ENCODE measurements at places on chromosomes 7 and 10.

GRCh38 chr7:95330204-95330960 is 6.0 kb upstream of the PON1 start:
- no peak for DNase-seq

DNA sequence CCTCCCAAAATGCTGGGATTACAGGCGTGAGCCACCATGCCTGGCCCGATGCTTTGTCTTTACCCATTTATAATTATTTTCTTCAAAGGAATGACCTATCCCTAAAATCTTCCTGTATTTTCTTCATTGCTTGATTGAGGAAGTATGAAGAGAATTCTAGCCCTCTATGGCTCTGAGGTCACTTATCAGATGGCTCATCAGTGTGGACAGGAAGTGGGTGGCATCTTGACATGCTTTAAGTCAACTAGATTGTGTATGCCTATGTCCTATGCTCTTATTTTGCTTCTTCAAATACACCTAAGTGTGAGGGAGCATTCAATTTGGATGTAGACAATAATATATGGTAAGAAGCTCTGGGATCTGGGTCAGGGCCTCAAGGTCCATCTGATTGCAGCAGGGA is 1020.5 kb downstream of the LRMDA start:
- DNase-seq = no peak

GRCh38 chr10:98267069-98267893 is 713 bp downstream of the LOXL4 start:
- no peak for DNase-seq

- DNase-seq = no peak
These were observed 193.4 kb upstream of the MBL2 start for GRCh38 chr10:52965938-52966401.

- no peak for DNase-seq
These were observed at the start of gene CHAT for GRCh38 chr10:49613882-49614241. Gene CHAT (plus strand): TSS chr10:49614037. CDS start chr10:49614190, 153 bp downstream.

DNA sequence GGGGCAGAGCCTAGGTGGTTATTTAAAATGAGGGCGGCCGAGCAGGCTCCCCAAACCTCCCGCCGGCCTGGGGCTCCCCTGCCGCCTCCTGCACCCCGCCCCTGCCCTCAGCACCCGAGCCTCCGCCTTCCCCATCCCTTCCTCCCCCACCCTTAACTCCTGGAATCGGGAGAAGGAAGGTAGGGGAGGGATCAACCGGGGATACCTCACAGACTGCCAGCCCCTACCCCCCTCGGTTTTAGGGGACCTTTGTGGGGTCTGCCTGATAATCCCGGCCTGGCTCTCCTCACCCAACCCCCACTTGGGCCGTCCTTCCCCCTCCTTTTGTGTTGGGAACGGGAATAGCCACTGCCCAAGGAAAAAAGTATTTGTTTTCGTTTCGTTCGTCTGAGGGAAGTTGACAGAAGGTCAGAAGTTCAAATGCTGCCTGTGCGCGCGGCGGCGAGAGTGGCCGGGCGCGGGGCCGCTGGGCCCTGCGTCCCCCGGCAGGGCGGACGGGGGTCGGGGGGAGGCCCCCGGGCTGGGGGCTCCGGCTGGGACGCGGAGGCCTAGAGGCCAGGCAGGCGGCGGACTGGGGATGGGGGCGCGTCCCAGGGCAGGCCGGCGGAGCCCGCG is 2.8 kb downstream of the SHH start:
- no peak for DNase-seq

DNA sequence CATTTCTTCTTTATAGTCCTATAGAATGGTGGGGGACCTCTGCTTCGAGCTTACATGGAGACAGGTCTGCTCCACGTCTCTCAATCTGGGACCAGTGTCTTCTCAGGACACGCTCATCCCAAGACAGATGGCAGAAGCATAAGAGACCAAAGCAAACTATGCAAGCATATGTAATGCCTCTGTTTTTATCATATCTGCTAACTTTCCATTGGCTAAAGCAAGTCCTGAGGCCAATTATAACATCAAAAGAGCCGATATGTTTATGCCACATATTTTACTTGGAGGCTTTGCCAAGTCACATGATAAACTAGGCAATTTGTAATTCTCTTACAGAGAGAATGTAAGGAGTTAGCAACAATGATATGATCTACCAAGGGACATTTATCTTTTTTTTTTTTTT is 102.6 kb upstream of the NRBF2 start:
- DNase-seq = no peak

DNA sequence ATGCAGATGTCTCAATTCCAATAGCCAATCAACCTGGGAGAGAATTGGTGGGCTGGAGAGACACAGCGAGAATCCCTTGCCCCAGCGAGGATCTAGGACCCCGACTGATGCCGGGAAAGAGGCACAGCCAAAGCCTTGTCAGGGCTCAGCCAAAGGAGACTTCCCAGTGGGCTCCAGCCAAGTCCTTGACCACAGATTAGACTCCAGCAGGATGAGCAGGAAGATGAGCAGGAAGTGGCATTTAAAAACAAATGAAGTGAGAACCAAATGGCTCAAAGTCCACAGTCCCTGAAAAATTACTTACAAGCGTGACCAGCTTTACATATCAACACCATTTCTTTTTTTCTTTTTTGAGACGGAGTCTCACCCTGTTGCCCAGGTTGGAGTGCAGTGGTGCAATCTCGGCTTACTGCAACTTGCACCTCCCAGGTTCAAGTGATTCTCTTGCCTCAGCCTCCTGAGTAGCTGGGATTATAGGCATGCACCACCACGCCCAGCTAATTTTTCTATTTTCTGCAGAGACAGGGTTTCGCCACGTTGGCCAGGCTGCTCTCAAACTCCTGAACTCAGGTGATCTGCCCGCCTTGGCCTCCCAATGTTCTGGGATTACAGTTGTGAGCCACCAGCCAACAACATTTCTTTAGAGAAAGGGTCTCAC is 40.2 kb downstream of the CTBP2 start:
- DNase-seq = no peak

DNA sequence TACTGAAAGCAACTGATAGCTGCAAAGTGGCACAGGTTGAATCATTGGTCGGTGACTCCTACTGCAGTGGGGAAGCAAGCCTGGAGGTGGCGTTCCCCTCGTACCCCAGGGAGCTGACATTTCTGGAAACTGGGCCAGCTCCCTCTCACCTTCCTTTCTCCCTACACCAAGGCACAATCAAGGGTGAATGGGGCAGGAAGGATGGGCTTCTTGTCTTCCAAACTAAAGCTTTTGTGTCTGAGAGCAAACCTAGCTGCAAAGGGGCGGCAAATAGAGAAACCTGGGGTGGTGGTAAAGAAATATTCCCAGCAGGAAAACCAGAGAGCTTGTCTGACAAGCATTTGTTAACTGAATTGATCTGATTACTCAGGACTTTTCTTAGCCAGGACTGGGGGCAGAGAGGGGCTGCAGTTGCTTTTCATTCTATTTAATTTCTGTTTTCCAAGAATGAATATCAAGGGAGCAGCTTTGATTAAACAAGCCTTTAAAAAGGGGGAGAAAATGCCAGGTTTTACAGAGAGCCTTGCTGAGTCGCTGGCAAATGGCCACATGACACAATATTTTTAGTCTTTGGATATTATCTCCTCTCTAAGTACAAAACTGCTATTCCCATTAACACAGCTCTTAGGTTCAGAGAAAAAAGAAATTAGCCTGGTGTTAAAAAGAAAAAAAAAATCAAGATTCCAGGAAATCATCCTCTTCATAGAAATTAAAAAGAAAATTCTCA is 27.8 kb downstream of the CDHR3 start:
- no peak for DNase-seq

DNA sequence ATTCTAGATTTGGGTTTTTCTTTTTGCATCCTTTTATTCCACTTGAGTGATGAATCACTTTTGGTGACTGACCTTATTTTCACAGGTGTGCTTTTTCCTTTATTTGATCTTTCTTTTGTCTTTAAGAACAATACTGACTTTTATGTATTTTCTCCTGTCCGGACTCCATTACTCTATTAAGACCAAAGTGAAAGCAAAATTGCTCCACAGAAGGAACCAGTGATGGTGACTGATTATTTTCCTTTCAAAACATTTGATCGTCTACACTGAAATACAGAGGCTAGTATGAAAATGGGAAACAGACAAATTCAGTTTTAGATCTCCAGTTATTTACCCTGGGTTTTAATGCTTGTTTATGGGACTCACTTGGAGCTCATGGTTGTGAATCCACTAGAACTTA is 15.5 kb downstream of the EXOC4 start:
- DNase-seq = no peak
